ENCODE measurements at places on chromosomes 4 and X.

DNA sequence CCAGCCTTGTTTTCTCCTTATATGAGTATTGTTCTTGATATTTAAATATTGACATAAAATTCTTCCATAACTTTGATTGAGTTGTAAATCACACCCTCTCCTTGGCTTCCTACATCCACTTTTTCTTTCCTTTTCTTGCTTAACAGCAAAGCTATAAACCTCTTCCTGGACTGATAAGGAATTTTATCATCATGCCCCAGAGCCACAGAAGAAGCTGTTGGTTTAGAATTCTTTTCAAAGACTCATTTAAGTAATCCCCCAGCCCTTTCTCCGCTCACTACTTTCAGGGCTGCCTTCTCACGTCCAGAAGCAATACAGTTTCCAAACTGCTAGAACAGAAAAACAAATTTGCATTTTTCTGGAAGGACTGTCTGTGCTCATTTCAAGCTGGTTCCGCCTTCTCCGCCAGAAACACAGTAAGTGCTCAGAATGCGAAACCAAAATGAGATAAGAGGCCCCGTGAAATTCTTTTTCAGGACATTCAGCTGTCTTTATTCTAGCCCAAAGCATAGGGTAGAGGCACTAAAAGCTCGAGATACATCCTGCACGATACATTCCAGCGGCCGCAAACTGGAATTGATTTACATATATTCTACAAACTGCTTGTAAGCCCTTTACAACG lies 849 bp downstream of the MID1 start:
- no peak for DNase-seq

- DNase-seq, result no peak
Measured at GRCh38 chrX:30275498-30275897, 28.6 kb downstream of the MAGEB1 start.

GRCh38 chr4:11312389-11312788 lies 116.3 kb downstream of the HS3ST1 start:
- DNase-seq, result no peak

DNA sequence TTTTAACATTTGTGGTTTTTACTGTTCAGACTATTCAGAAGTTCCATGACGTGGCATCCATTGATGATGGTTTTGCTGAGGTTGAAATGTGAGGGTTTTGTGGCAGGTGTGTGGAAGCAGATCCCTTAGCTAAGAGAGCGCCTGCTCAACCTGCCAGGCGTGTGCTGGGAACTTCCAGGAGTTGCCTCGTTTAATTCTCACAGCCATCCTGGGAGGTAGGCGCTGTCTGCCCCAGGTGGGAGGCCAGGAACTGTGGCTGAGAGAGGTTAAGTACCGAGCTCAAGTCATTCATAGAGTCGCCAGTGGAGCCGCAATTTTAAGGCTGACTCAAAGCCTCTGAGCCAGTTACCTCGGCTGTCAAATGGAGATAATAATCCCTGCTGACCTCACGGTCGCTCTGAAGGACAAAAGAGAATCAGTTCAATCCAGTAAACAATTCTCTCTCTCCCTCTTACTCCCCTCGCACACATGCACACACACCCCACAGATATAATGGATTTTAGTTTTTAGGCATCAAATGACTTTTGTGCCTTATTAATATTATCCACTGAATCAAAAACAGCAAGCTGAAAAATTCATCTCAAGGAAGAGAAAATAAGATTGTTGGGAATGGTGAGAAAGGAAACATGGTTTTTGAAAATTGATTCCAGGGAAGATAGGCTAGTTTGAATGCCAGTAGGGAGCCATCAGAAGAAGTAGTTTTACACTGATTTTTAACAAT lies 171.3 kb downstream of the PTTG2 start:
- no peak for DNase-seq

DNA sequence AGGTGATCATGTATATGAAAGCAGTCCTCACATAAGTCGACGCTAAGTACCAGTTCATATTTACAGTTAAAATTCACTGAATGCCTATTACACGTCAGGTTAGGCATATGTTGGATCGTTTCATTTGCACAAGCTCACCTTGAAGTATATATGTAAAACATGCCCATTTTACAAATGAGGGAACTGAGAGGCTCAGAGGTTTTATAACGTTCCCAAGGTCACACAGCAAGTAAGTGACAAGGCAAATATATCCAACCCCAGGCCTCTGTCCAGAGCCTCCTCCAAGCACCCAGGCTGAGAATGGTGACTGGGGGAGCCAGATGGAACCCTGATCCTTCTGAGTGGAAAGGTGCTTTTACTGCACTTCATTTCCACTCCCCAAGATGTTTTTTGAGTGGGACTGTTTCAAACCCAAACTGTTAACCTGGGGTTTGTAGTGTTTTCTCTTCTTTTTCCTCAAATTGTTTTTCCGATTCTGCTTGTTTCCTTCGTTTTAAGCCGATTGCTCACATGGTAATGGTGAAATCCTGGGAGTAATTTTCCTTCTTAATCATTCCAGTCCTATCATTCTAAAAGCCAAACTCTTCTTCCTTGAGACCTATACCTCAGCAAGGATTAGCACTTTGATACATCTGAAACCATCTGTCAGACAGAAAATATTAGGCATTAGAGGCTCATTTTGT lies 791 bp downstream of the SMIM20 start:
- no peak for DNase-seq

DNA sequence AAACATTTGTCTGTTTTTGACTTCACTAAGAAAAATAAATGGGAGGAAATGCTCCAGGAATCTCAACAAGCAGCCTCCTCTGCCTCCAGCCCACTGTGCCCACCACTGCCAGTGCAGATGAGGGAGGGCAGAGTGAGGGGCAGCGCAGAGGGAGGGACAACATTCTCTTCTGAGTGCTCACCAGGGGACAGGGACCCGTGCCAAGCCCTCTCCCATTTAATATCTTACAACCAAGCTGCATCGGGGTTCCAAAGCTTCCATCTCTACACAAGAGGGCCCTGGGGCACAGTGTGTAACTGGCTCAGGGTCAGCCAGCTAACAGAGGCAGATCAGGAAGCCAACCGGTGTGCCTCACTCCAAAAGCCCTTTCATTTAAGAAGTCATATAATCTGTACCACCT lies 120.4 kb downstream of the NSUN7 start:
- no peak for DNase-seq

DNA sequence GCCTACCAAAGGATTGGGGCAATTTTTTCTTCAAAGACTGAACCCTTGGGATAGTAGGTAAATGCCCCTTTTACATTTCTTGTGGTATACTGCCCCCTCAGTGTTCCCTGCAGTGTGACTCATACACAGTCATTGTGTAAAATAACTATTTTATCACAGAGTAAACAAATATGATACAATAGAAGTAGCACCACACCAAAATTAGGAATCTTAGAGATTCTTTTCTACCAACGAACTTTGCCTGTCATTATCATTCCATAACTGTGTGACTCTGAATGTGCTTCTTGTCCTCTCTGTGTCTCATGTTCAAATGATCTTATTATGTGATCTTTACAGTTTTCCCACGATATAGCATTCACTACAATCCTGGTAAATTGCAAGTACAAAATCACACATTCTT lies 517.0 kb downstream of the ZIC3 start:
- DNase-seq, result no peak

DNA sequence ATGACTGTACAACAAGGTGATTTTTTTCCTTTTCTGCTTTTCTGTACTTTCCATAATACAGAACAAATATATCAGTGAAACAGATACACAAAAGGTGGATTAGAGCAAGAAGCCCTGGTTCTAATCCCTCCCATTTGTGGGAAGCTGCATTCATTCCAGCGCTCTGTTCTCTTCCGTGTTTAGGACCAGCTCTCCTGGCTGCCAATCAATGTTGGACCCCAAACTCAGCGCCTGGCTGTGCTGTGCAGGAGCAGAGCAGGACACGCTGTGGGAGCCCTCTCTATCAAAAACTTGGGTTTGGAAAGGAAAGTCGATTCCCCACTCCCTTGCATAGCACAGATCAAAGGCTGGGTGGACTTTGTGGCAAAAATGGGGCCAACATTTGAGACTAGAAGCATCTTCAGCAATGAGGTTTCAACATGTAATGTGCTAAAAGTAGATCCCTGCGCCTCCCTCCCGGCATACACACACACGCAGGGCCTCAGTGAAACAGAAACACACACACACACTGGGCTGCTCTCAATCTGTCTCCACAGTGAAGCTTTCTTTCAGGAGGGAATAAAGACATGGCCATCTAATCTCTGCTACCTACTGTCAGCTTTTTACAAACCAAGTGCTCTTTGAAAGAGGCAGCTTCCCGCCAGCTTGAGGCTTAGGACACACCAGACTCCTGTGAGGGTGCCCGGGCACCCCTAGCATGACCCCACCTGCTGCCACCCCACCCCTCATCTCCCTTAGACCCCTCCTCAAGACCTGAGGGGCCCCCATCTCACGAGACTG lies 12.2 kb downstream of the WDR1 start:
- no peak for DNase-seq

GRCh38 chr4:11480683-11481082 lies 52.0 kb upstream of the HS3ST1 start:
- DNase-seq, result peak; percentile 64

DNA sequence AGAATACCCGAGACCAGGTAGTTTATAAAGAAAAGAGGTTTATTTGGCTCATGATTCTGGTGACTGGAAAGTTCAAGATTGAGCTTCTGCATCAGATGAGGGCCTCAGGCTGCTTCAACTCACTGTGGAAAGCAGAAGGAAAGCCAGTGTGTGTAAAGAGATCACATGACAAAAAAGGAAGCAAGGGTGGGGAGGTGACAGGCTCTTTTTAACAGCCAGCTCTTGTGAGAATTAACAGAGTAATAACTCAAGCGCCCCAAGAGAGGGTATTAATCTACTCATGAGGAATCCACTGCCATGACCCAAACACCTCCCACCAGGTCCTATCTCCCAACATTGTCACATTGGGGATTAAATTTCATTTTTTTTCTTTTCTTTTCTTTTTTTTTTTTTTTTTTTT lies 6.3 kb upstream of the YIPF6 start:
- DNase-seq, result no peak

GRCh38 chr4:31896349-31896748 lies 1176.2 kb downstream of the PCDH7 start:
- DNase-seq, result no peak

DNA sequence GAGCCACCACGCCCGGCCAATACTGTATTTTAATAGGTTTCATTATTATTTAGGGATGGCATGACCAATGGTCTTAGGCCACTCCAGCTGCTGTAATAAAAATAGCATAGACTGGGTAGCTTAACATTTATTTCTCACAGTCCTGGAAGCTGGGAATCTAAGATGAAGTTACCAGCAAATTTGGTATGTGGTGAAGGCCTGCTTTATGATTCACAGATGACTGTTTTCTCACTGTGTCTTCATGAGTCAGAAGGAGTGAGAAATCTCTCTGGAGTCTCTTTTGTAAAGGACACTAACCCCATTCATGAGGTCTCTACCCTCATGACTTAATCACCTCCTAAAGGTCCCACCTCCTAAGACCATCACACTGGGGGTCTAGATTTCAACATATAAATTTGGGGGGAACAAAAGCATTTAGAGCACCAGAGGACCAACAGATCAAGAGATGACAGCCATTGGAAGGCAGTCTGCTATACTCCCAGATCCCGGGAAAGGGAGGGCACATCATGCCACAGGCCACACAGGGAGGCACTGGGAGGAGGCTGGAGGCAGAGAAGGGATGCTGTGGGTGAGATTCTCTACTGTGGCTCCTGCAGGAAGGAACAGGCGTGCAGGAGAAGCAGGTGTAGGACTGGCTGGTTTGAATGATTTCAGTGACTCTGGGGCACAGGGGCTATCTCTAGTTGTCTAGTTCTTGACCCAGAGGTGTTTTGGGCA lies 335.8 kb upstream of the SFRP2 start:
- no peak for DNase-seq

- DNase-seq, result peak; percentile 47
Measured at GRCh38 chr4:22237155-22237751, 278.6 kb downstream of the ADGRA3 start.

- DNase-seq, result no peak
Measured at GRCh38 chr4:178809921-178810320, 1367.7 kb upstream of the AGA start.

DNA sequence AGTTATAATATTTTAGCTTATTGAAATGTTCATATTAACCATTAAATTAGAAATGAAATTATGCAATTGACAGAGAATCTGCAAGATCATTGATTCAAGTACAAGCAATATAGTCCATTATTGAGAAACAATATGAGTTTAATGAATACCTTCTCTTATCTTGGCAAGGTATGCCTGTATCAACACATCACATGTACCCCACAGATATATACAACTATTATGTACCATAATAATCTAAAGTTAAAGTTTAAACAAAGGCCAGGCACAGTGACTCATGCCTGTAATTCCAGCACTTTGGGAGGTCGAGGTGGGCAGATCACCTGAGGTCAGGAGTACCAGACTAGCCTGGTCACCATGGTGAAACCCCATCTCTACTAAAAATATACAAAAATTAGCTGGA lies 514.7 kb downstream of the PCDH7 start:
- no peak for DNase-seq

DNA sequence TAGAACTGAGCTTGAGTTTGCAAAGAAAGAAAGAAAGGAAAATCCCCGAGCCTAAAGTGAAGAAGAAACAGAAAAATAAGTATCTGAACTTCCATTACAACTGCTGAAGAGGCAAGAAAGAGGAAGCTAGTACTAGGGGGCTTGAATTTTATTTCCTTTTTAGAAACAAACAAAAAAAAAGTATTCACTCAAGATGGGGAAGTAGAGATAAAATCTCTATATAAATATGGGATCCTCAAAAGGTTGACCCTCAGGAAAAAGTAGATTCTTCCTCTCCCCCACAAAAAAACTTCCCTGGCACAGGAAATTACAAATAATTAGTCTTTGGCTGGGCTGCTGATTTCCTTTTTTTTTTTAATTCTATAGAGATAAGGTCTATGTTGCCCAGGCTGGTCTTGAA lies 16.0 kb downstream of the LRBA start:
- DNase-seq, result no peak

All from globus pallidus (tissue), 1 donor.